SK-N-SH (cell line): ENCODE measurements at places on chromosomes 2 and 18.
A peak's percentile ranks its signal among the peaks of the same experiment; 100 is the strongest.

DNA sequence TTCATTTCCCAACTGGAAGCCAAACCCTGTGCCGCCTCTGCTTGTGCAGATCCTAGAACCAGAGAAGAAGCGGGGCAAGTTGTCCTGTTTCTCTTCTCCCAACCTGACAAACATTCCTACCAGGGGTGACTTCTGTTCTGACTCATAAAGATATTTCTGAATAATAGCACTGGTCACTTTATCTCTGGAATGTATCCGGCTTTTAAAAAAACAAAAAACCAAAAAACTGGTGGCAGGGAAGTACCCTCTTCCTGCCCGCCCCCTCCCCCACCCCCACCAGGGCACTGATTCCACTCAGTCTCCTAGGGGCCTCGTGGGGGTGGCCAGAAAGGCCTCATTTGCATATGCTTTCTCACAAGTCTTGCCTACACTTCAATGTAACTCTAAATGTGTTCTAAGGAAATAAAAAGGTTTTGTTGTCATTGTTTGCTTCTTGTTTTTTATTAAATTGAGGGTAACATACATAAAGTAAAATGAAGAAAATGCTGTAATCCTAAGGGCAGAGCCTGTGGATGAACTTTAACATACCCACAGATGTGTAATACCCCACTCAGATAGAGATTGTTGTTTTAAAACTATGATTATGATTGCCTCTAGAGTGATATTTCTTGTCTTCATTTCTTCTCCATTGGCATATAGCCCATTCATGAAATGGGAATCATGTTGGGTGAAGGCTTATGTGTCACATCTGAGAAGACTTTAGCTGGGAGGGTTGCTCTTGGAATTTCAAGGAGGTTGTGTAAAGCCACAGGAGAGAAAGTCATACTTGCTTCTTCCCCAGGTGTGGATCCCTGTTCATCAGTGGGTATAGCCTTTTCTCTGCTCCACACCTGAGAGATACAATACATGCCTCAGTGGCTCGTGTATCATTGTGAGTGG, 5.3 kb upstream of the FOSL2 start:
- no peak for DNase-seq

- DNase-seq = no peak
Measured at GRCh38 chr18:22932885-22933205, 283 bp upstream of the RBBP8 start.

- no peak for DNase-seq
Measured at GRCh38 chr2:108330979-108331378, 42.3 kb downstream of the SULT1C2 start.

DNA sequence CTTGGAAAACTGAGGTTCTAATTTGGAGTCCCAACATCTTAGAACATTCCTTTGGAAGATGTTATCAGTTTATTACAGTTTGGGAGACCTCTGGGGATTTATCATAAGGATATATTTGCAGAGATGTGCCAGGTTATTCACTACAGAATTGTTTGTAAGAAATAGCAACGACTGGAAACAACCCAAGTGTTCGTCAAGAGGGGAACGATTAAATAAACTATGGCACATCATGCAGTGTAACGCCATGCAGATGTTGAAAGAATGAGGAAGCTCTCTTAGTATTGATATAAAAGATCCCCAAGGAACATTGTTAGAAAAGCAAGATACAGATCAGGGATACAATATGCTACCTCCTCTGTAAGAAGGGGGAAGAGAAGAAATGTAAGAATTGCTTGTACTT, 210.6 kb downstream of the TMEM247 start:
- no peak for DNase-seq

- no peak for DNase-seq
Measured at GRCh38 chr2:212919238-212919637, 232.2 kb downstream of the IKZF2 start.

DNA sequence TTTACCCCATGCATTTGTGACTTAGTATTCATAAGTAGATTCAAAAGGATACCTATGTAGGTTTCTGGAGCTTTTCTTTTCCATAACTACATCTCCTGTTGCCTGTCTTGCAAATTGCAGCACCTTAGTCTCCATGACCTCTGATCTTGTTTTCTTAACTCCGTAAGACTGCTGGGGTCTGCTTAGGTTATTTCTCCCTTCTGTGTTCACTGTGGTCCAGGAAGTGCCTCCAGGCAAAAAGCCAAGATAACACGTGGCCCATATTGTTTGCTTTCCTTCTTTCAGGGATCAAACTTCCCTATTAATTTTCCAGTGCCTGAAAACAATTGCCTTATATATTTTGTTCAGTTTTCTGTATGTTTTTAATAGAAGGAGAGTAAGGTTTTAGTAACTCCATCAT, 86.4 kb downstream of the GCA start:
- no peak for DNase-seq

DNA sequence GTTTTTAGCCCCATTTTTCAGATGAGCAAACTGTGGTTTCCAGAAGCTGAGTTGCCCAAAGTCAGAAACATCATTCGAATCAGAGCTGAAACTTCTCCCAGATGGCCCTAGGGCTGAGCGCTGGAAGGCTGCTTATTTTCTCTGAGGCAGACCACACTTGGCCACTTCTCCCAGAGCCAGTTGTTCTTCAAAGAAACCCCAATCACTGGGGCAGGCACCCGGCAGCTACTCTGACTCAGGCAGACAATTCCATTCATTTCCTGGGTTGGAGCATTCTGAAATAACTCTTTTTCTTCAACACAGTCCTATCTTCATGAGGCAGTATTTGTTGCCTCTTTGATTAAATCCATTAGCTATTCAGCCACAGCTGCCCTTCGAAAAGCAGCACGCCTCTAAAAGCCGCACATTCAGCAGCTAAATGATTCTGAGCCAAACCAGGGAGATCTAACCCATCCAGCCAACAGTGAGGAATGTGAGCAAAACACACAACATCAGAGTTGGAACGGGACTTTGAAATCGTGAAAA, 40.9 kb downstream of the LRATD1 start:
- DNase-seq = no peak

- DNase-seq = no peak
Measured at GRCh38 chr2:241123816-241124536, 21.9 kb upstream of the MTERF4 start.

GRCh38 chr2:68536000-68536399, 68.6 kb downstream of the APLF start:
- DNase-seq = no peak

DNA sequence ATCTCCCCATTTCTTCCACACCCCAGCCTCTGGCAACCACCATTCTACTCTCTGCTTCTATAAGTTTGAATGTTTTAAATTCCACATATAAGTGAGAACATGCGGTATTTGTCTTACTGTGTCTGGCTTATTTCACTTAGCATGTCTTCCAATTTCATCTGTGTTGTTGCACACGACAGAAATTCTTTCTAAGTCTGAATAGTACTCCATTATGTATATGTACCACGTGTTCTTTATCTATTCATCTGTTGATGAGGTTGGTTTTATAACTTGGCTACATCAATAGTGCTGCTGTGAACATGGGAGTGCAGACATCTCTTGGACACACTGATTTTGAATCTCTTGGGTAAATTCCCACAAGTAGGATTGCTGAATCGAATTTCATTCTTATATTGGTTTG, 31.8 kb upstream of the MTX2 start:
- no peak for DNase-seq

GRCh38 chr2:15107137-15107536, 454.0 kb downstream of the NBAS start:
- DNase-seq = no peak

- DNase-seq = peak; percentile 93
Measured at GRCh38 chr2:43676322-43677050, at the start of gene C1GALT1C1L. Gene C1GALT1C1L, minus strand, starts transcription at chr2:43676429. Its CDS starts 107 bp downstream, at chr2:43676322.

- no peak for DNase-seq
Measured at GRCh38 chr18:44149706-44150105, 531.0 kb upstream of the SETBP1 start.
